ENCODE measurements at places on chromosomes 1 and 21.

DNA sequence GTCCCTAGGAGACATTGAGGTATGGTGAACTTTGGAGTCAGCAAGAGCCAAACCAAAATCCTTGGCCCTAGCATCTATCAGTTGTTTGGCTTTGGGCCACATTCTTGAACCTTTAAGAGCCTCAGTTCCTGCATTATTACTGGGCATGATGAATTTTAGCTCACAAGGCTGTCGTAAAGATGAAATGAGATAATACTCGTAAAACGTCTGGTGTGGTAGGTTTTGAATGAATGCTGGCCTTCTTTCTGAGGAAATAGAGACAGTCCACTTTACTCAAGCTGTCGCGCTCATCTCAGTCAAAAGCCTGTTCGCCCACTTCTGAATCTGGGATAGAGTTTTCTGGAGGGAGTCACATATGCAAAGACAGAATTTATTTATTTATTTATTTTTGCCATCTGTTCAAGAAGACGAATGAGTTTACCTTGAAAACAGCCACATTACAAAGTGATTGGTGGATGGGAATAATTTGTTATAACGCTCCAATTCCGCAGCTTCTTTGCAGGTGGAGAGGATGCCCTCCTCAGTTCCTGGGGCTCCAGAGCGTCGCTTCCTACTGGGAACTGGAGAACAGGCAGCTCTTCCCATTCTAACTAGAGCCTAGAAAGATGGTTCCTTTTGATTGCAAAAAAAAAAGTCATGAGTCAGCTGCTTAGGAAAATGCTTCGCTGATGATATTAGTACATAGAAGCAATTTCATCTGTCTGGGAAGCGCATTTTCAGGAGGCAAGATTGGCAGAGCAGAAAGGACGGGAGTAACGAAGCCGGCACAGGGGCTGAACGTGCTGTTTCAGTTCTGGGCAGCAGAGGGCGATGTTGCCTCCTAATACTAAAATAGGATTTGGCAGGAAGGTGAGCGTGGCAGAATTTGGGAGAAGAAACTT lies 49.9 kb upstream of the CYP2J2 start:
- DNase-seq, result peak; percentile 91

GRCh38 chr1:190226006-190226405 lies 251.7 kb downstream of the BRINP3 start:
- DNase-seq, result no peak

DNA sequence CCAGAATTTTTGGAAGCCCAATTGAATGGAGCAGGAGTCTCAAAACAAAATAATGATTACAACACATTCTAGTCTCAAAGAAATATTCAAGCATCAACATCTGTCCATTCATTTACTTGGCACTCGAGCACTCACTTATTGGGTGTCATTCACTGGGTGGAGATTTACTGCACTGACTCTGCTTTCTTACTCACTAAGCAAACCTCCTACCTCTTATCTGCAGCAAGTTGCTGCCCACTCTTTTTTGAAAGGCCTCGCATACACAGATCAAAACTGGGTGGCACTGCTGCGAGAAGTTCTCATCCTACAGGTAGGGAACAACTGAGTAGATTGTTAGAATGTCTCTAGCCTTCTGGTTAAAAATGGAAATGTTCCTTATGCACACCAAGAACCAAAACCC lies 18.0 kb downstream of the RHBDL2 start:
- no peak for DNase-seq

DNA sequence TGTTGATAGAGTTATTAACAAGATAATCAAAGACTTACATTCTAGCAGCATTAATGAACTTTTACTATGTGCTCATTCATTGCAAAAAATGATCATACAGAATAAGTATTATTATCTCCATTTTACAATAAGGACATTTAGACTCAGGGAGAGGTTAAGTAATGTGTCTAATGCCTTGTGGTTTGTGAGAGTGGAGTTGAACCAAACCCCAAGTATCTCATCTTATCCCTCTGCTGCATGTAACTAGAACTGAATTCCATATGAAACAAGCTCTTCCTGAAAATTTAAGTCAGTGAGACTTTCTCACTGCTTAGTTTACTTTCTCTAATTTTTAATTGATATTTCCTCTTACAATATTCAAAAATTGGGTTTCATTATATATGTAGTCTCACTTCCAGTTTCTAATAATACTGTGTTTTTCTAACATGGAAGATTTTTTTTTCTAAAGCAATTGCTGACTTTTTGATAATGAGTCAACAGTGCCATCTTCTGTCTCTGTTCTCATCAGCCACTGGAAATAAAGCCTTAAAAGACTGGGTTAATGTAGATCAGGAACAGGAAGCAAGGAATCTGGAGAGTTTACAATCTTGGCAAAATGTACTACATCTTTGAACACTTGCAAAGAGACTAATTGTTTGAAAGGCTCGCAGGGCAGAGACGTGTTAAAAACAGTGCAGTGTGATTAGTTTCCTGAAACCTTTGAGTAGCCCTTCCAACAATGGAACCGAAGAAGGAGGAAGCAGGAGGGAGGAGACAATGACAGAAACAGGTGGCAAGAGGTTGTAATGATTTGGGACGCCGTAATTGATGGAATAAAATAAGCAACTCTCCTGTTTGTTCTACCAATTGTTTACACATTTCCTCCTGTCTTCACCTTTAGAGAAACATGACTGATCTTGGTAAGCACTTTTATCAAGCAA lies 567.6 kb downstream of the MRPL39 start:
- DNase-seq, result no peak

GRCh38 chr1:151372058-151372934 lies at the start of gene SELENBP1:
SELENBP1 (minus strand) TSS chr1:151372705; CDS start chr1:151372641, 64 bp downstream.
- peak; percentile 89 for DNase-seq

DNA sequence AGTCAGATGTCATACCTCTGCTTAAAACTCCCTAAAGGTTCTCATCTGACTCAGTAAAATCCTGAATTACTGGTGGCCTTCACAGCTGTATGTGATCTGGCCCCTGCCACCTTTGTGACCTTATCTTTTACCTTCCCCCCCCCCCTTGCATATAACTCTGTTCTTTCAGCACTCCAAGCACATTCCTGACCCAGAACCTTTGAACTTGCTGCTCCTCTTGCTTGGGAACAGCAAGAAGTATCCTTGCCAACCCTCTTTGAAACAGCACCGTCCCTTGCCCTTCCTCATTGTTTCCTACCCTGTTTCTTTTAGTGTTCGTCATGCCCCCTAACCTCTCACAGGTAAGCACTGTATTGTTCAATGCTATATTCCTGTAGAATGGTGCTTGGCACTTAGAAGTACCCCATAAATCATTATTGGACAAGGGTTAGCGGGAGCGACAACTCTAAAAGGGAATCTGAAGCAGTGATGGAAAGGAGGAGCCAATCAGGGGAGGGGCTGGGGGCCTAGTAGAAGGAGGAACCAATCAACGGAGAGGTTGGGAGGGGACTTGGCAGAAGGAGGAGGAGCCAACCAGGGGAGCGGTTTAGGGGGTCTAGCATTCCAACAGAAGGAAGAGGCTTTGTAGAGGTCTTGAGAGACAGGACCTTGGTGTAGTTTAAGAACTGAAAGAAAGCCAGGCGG lies 13.9 kb downstream of the CACHD1 start:
- no peak for DNase-seq

- no peak for DNase-seq
Measured at GRCh38 chr21:29989634-29990234, 49.9 kb upstream of the GRIK1 start.

DNA sequence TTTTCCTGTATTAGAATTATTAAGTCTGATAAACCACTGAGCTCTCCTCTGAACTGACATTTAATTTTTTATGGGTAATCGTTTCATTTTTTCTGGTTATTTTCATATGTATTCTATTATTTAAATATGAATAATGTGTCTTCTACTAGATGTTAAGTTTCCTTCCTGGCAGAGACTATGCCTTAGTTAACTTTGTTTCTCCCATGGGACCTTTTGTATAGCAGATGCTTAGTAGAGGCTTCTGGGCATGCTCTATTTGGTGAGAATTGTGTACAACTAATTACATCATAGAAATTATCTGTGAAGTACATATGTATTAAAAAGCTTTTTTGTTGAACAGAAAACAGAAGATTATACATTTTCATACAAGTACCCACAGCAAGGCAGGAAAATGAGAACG lies 23.4 kb downstream of the CTBS start:
- DNase-seq, result no peak

DNA sequence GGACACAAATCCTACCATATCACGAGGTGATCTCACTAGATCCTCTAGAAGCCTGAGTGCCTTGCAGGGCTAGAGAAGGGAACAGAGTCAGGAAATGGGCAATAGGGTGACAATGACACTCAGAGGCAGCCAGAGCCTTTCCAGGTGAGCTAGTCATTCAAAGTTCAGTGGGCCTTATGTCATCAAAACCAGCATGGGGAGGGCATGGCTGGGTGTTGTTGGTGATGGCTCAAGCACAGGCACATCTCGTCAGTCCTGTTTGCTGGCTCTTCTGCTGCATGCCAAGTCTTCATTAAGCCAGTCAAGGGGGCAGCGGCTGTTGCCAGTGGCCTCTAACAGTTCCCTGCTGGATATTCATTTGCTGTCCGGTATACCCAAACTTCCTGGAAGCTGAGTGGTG lies 99.6 kb upstream of the USP24 start:
- DNase-seq, result no peak

DNA sequence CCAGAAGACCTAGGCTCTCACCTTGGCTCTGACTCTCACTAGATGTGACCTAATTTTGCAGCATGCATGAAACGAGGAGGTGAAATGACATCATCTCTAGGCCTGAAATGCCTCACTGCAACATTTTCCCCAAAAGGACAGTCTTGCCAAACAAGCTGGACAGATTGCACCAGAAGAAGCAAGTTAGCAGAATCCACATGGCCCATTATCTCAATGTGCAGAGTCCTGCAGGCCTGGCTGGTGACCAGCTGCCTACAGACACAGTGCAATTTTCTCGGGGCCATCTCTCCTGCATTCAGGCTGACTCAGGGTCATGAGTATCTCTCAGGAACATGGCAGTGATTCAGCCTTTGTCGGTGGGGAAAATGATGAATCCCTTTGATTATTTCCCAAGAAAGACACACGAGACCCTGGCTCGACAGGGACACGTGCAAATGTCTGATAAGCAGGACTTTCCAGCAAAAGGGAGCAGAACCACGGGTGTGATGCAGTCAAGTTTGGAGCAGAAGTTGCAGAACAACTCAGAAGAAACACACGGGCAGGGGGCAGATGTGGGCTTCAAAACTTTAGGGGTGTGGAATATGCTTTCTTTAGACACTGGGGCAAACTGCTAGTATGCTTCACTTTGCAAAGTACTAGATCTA lies 38.7 kb downstream of the TRIM67 start:
- no peak for DNase-seq

DNA sequence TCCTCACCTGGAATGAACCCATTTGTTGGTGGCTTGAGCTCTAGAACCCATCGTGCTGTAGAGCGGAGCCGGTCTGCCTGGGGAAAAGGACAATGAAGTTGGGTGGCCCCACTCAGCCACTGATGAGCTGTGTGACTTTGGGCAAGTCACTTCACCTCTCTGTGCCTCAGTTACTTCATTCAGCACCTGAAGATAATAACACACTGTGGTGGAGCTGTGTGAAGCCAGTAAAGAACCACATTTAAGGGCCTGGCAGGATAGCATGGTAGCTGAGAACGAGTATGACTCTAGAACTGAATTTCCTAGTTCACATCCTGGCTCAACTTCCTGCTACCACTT lies 37.1 kb downstream of the EPHB2 start:
- no peak for DNase-seq

DNA sequence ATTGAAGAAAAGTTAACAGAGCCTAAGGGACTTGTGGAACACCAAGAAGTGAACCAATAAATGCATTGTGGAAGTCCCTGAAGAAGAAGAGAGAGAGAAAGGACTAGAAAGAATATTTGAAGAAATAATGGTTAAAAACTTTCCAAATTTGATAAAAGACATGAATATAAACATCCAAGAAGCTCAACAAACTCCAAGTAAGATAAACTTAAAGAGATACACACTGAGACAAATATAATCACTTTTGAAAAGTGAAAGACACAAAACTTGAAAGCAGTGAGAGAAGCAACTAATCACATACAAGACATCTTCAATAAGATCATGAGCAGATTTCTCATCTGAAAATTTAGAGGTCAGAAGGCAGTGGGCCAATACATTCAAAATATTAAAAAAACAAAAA lies 91.2 kb downstream of the MPZL1 start:
- no peak for DNase-seq

- DNase-seq, result no peak
Measured at GRCh38 chr1:109935451-109935900, 24.8 kb downstream of the CSF1 start.

DNA sequence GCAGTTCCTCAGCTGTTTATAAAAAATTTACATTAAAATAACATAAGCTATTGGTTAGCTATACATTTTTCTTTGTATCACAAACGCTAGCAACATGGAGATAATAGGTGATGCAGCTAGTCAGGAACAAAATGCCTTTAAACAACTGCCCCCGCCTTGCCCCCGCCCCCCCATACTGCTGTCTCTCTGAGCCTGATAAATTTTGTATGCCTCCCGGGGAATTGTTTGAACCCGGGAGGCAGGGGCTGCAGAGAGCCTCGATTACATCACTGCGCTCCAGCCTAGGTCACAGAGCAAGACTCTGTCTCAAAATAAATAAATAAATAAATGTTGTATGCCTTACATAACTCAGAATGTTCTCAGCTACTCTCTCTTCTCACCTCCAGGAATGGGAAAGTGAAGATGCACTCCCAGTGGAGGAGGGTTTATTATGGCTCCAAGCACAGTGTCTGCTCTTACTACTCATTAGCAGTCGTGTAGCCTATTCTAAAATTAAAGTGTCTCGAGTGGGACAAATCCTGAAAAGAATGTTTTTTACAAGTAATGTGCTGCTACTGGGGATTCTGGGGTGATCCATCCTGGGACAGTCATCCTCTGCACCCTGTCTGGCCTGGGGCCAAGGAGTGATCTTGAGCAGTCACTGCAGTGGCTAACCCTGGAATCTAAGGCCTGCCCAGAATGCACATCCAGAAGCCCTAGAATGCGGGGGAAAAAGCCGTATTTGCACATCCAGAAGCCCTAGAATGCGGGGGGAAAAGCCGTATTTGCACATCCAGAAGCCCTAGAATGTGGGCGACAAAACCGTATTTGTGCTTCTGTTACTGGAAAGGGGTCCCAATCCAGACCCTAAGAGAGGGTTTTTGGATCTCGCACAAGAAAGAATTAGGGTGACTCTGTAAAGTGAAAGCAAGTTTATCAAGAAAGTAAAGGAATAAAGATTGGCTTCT lies 39.4 kb upstream of the ZNF496 start:
- no peak for DNase-seq

DNA sequence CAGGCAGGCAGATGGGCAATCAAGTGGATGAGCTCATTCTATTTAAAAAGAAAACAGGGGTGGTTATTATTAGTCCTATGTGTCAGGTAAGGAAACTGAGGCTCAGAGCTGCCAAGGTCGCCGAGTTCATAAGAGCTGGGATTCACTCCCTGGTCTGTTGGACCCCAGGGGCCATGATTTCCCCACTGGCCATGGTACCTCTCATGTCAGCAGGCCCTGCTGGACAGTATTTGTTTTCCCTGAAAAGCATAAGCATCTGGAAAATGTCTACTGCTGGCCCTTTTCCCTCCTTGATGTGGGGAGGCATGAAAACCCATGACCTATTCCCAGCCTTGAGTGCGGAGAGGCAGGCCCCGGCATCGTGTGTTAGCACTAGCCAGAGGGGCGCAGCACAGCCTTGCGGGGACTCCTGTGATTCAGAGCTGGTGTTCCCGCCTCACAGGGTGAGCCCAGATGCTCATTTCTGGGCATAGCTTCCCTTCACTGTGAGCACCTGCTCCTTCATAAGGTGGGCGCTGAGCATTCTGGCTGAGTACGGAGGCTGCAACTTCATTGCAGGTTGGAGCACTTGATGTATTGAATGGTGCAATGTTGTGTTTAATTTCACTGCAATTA lies 617.5 kb downstream of the PTPRU start:
- DNase-seq, result no peak

- no peak for DNase-seq
Measured at GRCh38 chr1:174812016-174812415, 187.7 kb upstream of the CACYBP start.

- no peak for DNase-seq
Measured at GRCh38 chr21:46351476-46352163, 27.7 kb downstream of the PCNT start.
